Stimulated activated CD8-positive, alpha-beta memory T cell treated with anti-CD3 and anti-CD28 coated beads, Interleukin-15, amount 100 ng/mL, for 1 hour (primary cell): ENCODE measurements at places on chromosomes 7 and 10.

- no peak for DNase-seq
Observed at GRCh38 chr10:87054373-87055295, 34.5 kb downstream of the FAM25A start.

GRCh38 chr10:71038091-71038633, 149.8 kb upstream of the PCBD1 start:
- no peak for DNase-seq

DNA sequence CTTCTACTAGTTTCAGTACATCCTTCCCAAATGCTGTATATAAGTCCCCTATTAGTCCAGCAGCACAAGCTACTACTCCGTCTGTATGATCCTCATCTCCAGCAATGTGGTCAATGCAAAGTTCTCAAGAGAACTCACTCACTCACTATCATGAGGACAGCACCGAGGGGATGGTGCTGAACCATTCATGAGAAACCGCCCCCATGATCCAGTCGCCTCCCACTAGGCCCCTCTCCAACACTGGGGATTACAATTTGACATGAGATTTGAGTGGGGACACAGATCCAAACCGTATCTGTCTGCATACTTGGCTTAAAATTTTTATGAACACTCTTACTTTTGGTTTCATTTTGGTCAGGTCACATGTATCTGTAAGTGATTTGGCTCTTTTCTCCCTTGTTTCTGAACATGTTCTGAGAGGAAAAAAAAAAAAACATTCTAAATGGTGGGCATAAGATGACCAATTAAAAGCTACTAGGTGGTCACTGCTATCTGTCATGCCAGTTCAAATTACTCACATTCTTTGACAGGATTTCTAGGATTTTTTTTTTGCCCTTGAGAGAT, 60.1 kb downstream of the ZNF783 start:
- DNase-seq = no peak

DNA sequence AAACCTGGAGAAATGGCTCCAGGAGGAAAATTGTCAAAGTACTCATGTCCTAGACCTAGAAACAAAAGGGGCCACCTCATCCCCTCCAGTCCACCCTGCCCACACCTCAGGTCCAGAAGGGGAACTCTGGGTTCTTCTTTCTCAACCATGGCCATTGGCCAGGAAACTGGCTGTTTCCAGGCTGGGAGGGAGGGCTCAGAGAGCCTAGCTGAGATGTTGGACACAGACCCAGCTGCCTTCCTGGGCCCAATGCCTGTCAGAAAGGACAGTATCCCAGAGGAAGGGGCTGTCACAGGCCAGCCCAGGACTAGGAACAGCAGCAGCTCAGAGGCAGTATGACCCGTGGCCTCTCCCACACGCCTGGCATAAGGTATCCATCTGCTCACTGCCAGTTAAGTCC, 9.6 kb downstream of the GRID1 start:
- no peak for DNase-seq

GRCh38 chr7:26868841-26869495, 4.6 kb upstream of the SKAP2 start:
- DNase-seq = no peak

- DNase-seq = no peak
Observed at GRCh38 chr10:60594476-60595051, 183.7 kb upstream of the CDK1 start.

DNA sequence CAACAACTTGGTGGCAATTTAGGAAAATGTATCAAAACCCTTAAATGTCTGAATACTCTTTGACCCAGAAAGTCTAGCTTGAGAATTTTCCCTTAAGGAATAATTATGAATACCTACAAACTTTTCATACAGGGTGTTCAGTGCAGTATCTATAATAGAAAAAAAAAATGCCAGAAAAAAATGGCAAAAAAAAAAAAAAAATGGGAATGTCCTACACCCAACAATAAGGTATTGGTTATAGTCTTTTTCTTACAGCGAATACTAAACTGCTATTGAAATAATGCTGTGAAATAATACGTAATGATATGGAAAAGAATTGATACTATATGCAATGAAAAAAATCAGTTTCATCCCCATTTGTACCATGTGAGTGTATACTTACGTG, 44.3 kb downstream of the ZNF800 start:
- DNase-seq = no peak

DNA sequence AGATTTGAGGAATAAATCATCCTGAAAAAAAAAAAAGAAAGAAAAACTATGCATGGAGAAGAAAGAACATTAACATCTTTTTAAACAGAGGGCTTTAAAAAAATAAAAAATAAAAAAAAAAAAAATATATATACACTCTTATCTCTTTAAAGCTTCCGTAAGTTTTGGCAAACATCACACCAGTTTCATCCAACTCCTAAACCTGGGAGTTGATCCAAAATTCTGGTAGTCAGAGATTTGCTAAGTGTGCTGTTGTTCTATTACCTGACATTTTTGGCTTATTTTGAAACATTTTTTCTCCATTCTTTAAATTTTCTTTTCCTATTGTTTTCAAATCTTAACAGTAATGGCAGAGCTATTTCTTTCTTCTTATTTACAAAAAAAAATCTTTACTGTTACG, 273.1 kb downstream of the AGMO start:
- no peak for DNase-seq

DNA sequence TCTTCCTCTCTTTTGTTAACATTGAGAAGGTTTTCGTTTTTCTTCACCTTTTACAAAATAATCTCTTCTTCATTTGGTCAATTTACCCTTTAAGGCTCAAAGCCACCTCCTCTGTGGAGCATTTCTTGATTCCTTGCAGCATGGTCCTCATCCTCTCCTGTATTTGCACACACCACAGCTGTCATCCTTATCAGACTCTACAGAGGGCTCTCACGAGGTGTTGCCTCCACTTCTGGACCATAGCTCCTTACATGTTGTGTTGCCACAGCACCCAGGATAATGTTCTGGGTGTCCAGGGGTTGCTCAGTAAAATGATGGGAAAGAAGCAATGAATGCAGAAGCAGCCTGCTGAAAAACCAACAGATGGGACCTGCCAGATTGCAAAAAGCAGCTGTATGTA, 192.8 kb downstream of the SH2D4B start:
- no peak for DNase-seq

DNA sequence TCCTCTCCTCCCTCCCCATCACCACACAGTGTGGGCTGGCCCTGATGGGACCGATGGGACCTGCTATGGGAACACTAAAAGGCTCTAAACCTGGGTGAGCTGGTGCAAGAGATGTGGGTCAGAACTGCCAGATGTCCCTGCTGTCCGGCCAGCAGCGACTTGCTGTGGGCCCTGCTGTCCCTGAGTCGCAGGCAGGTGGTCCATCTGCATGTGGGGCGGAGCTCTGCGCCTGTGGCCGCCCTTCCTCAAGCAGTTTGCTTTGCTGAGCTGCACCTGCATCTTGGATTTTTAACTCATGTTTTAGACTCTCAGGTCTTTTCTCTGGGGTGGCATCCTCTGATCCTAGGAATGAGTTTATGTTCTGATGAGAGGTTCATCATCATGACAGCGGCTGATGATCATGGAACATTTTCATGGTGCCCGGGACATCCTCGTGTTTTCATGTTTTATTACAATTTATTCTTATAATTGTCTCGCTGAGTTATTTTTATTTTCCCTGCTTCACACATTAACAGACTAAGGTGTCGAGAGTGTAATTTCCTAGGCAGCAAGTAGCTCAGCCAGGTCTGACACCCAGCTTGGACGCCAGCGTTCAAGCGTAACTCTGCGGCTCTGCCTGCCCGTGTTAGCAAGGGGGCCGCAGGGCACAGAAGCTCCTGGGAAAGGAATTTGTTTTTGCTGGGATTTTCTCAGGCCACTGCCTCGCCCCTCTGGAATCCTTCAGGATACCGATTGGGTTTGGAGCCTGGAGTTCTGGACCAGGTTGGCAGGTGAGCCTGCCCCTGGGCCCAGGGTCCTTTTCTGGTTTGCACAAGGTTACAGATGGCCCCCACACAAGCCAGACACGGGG, 615.2 kb upstream of the FOXK1 start:
- no peak for DNase-seq

DNA sequence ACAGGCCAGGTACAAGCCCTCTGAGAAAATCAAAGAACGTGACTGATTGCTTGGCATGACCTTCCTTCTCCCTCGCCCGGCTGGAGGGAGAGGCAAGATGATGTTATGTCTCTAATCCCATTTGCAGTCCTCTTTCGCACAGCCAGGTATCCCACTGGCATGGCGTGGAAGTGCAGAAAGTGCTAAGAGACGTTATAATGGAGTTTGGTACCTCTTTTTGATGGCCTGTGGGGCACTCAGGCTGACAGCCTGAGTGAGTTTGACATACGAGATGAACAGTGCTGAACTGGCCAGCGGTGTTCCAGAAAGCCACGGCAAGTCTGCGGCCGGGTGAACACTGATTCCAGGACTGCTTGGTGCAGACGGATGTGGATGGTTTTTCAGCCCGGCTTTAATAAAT, 241.6 kb downstream of the RAB11FIP2 start:
- no peak for DNase-seq

GRCh38 chr7:4052130-4052529, 630.0 kb upstream of the FOXK1 start:
- DNase-seq = no peak

- DNase-seq = no peak
Observed at GRCh38 chr7:64541438-64542359, 21.2 kb downstream of the ZNF680 start.

- no peak for DNase-seq
Observed at GRCh38 chr7:55469271-55469681, 103.0 kb downstream of the VOPP1 start.

- no peak for DNase-seq
Observed at GRCh38 chr7:80330434-80330833, 181.4 kb downstream of the GNAT3 start.

- DNase-seq = no peak
Observed at GRCh38 chr10:106938513-106938912, 226.0 kb downstream of the SORCS1 start.

GRCh38 chr10:110174201-110174600, 33.2 kb upstream of the MXI1 start:
- DNase-seq = no peak

DNA sequence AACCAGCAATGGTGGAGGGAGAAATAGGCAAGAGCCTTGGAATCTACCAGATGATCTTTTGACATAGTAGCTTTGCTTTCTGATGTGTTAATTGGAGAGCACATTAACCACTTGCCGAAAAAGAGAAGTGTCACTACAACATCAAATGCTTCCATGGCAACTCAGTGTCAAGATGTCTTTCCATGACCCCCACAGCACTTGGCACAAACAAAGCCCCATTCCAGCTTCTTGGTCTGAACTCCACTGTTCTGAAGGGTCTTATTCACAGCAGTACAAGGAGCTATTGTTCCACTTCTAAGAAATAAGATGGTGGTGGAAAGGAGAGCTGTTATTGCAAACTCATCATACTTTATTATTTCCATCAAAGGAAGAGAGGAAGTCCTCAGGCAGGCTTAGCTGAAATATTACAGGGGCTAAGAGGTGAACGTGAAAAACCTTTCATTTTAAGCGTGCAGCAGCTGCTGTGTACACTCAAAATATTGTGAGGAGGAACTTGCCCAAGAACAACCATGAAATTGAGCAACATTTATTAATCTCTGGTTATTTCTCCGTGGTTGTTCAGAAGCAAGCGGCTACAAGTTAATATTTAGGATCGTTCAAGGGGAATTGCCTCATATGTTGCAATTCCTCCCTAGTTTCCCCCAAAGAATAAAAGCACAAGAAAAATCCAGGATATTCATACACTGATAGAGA, 354.8 kb upstream of the CELF2 start:
- no peak for DNase-seq

DNA sequence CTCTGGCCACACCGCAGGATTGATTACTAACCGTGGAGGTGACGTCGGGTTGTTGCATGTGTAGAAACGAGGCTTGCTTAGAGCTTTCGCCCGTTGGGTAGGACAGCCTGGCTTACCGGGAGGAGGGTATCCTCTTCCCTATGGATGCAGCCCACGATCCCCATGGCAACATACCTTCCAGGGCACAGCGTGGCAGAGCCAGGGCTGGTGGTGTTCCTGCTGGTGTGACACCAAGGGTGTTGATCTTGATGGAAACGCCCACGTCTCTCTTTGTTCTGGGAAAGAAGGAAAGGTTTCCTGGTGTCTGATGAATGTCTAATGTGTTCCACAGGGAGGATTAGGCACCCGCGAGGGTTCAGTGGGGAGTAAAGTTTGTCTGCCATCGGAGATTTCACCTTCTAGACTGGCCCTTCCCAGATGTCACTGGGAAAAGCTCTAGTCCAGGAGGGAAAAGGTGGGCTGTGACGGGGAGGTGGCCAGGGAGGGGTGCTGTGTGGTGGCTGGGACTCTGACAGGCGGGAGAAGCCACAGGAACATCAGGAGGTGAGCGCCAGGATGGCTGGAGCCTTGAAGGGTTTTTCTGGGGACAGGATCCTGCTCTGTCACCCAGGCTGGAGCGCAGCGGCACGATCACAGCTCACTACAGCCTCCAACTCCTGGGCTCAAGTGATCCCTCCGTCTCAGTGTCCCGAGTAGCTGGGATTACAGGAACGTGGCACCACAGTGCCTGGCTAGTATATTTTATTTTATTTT, 102.1 kb downstream of the CUX1 start:
- no peak for DNase-seq

- no peak for DNase-seq
Observed at GRCh38 chr10:74289951-74290350, 138.9 kb downstream of the ADK start.

GRCh38 chr10:60399328-60399727, 9.7 kb upstream of the ANK3 start:
- no peak for DNase-seq

- DNase-seq = no peak
Observed at GRCh38 chr7:23514755-23515154, 17.0 kb downstream of the TRA2A start.

GRCh38 chr7:150339409-150339809, 2.0 kb downstream of the RARRES2 start:
- DNase-seq = no peak

- no peak for DNase-seq
Observed at GRCh38 chr10:55631071-55631654, 729.9 kb downstream of the ZWINT start.

GRCh38 chr10:80281784-80282765, 7.4 kb downstream of the MAT1A start:
- no peak for DNase-seq

DNA sequence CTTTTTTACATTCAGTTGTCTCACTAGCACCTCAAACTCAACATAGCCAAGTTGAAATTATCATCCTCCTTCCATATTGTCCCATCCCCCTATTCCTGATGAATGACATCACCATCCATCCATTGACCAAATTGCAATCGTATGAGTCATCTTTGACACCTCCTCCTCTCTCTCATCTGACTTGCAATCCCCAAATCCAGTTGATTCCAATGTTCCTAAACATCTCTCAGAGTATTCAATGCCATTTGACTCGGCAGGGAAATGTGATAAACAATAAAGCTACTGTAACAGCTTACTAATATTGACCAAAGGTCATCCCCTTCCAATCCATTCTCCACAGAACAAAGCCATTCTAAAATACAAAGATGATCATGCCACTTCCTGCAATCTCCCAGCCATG, 1047.8 kb downstream of the NRG3 start:
- DNase-seq = no peak
